T-helper 17 cell (primary cell): ENCODE measurements at places on chromosomes 4 and X. TPM values are rescaled to one million over a fixed set of nuclear protein-coding genes. Genes with fewer than 3 reads are reported as not detected.

RTL9 gene
- not detected for total RNA-seq

DNA sequence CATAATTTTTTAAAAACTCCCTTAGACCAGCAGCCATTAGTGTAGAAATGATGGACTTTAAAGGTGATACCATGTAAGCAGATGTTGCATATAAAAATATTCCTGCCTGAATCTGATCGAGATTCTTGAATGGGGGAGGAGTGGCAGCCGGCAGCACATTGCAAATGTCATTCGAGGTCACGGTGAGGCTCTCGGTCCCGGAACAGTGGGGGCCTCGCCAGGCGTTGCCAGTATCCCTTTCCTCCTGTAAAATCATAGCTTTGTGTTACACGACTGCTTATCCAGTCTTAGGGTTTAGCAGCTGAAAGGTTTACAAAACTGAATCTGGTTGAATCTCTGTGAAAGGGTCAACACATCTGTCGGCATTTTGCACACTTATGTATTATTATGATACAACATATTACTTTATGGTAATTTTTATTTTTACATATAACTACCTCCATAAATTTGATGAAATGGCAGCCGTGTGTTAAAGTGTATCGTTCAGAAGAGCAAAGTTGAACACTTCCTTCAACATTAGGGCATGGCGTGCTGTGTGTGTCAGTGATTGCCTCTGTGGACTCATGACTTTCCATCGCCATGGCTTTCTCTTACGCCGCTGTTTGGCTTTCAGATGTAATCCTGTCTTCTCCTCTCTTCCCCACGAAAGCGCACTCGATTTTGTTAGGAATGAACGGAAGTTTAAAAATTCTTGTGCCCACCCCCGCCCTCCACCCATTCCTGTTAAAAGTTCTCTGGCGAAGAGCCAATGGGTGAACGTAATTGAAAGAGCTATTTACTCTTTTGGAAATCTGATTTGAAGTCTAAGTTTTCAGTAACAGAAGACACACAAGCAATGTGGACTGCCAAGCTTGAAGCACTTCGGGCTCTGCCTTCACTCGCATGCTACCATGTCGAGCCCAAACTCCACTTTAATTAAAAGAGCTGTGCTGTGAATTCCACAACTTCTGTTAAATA is 114.8 kb downstream of the STOX2 start:
- no peak for DNase-seq

GRCh38 chr4:85368240-85368639 is 106.7 kb upstream of the ARHGAP24 start:
- DNase-seq, result no peak

DNA sequence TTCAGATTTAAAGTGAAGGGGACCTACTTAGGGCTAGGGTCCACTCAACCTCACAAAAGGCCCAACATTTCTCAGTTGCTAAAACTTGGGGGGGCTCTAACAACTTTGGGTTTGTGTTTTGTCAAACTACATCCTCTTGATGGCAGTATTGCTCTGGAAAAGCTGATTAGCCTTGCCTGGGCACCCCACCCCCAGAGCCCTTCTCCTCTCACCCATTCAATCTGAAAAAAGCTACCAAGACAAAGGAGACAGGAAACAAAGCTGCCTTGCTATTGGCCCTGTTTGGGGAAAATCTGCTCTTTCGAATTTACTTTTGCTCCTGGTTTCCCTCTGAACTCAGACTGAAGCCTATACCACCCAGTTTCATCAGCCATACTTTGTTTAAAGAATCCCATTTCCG is 195.2 kb upstream of the STK26 start:
- DNase-seq, result no peak

SCD5 gene
- total RNA-seq, result 0.60 TPM

- no peak for DNase-seq
These were observed 124.7 kb upstream of the CPEB2 start for GRCh38 chr4:14877246-14878225.

MND1 gene
- not detected for total RNA-seq

GAGE13 gene
- total RNA-seq, result not detected

DNA sequence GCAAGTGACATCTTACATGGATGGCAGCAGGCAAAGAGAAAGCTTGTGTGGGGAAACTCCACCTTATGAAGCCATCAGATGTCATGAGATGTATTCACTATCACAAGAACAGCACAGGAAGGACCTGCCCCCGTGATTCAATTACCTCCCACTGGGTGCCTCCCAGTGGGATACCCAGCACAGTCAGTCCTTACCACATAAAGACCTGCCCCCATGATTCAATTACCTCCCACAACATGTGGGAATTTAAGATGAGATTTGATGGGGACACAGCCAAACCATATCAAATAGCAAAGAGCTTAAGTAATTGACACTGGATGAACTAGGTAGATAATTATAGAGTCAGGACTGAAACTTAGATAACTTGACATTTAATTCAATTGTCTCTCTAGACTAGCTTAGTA is 85.6 kb downstream of the SLIT2 start:
- DNase-seq, result no peak

SOD3 gene
- not detected for total RNA-seq

TCP11X2 gene
- 0.40 TPM for total RNA-seq

DNA sequence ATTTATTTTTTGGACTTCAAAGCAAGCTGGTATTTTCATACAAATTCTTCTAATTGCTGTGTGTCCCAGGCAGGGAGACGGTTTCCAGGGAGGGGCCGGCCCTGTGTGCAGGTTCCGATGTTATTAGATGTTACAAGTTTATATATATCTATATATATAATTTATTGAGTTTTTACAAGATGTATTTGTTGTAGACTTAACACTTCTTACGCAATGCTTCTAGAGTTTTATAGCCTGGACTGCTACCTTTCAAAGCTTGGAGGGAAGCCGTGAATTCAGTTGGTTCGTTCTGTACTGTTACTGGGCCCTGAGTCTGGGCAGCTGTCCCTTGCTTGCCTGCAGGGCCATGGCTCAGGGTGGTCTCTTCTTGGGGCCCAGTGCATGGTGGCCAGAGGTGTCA is 15.3 kb downstream of the FGFR3 start:
- no peak for DNase-seq

USP9X gene
- total RNA-seq, result 86.2 TPM

C1QTNF7 gene
- not detected for total RNA-seq

- DNase-seq, result no peak
These were observed 71.5 kb downstream of the SORBS2 start for GRCh38 chr4:185740471-185740873.

- DNase-seq, result no peak
These were observed 19.4 kb upstream of the SMIM31 start for GRCh38 chr4:164734484-164734883.

GC gene
- not detected for total RNA-seq

DNA sequence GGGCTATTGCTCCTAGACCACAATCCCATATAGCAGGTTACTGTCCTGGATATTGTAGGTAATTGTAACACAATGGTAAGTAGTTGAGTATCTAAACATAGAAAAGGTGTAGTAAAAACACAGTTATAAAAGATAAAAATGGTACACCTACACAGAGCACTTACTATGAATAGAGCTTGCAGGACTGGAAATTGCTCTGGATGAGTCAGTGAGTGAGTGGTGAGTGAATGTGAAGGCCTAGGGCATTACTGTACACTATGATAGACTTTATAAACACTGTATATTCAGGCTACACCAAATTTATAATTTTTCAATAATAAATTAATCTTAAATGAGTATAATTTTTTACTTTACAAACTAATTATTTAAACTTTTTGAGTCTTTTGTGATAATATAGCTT is 425.7 kb downstream of the PABPC4L start:
- DNase-seq, result no peak

DNA sequence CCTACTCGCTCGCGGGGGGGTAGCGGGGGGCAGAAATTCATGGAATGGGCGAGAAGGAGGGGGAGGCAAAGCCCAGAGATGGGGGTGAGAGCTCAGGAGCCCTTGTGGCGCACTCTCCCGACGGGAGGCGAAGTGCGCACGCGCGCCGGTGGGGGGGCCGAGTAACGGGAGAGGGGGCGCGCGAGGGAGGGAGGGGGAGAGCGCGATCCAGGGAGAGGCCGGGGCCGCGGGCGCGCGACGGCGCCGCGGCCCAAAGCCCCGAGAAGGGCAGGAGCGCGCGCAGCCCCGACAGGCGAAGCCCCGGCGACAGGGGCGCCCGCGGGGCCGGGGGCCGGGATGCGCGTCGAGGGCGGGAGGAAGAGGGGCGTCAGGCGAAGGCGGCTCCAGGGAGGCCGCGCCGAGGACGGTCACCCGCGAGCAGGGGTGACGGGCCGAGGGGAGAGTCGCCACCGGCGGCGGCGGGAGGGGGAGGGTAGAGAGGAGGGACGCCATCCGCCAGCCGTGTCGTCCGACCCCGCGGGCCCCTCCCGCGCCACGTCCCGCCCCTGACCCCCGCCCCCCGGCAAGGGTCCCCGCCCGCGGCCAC is 421 bp downstream of the MECP2 start:
- DNase-seq, result peak; percentile 53

ZBTB33 gene
- 20.5 TPM for total RNA-seq

ETDA gene
- not detected for total RNA-seq

CNGA2 gene
- total RNA-seq, result not detected

- no peak for DNase-seq
These were observed 176.6 kb downstream of the DHRSX start for GRCh38 chrX:2324151-2324550.

- DNase-seq, result no peak
These were observed 182.7 kb downstream of the KCNIP4 start for GRCh38 chr4:21765810-21766407.

- no peak for DNase-seq
These were observed 567.8 kb upstream of the CPEB2 start for GRCh38 chr4:14434483-14434882.

DNA sequence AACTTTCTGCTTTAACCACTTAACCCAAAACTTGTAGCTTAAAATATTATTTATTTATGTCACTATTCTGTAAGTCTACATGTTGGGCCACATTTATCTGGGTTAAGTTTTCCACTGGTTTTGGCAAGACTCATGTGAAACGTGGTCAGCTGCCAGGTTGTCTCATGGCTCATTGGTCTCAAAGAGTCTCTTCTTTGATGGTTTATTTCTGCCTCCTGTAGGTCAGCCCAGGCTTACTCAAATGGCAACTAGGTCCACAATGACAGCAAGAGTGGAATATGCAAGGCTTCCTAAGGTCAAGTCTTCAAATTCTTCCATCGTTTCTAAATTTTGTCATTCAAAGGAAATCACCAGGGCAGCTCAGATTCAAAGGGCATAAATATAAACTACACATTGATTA is 828.7 kb downstream of the PCDH7 start:
- DNase-seq, result no peak

- DNase-seq, result no peak
These were observed 14.6 kb downstream of the HDX start for GRCh38 chrX:84487365-84488353.
